Omental fat pad (tissue), 4 donors: ENCODE measurements at places on chromosomes 3 and 15. TPM values are rescaled to one million over a fixed set of nuclear protein-coding genes. Genes with fewer than 3 reads are reported as not detected.

- no peak for DNase-seq
These were observed 118.8 kb upstream of the ADPGK start for GRCh38 chr15:72902245-72902918.

DNA sequence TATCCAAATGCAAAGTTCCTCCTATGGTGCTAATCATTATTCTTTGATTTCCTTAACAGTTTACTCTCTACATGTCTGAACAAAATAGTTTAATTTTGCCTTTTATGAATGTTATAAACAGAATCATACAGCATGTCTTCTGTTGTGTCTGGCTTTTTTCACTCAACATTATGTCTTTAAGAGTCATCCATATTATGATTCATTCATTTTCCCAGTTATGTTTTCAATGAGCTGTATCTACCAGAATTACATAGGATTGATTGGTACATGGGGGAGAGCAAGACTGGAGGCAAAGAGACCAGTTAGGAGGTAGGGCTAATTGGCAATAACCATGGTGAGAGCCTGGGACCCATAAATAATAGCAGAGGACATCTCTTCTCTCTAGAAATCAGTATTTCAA is 16.6 kb upstream of the RAP2B start:
- DNase-seq: no peak

- no peak for DNase-seq
These were observed 12.5 kb downstream of the COPG1 start for GRCh38 chr3:129261894-129262293.

DNA sequence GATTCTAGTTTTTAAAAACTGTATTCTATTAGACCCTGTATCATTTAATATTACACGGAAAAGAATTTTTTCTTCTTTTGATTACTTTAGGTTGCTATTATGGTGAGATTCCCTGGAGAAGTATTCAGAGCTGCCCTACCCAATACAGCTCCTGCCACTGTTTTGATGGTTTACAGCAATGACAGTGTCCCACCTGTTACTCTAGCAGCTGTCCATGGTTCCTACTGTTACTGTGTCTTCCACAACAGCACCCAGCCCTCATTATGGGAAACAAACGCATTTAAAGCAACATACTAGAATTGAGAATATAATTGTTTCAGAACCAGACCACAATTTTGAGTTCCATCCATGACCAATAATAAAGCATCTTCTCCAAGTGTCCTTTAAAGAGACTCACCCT is 450.7 kb downstream of the SHQ1 start:
- no peak for DNase-seq

GRCh38 chr3:99699841-99700240 is 61.4 kb downstream of the COL8A1 start:
- DNase-seq: no peak

DNA sequence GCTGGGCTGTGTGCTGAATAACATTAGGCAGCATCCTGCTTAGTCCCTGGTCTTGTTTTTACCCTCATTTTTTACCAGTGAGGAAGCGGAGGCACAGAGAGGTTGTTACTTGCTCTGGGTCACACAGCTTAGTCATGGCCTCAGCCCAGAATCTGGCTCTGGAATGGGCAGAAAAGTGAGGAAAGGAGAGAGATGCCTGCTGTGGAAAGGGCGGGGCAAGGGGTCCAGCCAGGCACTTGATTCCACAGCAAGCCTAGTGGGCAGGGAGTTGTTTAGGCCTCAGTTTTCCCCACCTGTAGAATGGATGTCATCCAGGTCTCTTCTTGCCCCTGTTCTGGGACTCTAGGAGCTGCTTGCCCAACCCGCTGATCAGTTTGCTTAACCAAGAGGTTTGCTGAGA is 35.9 kb downstream of the SLC6A6 start:
- no peak for DNase-seq

GRCh38 chr3:189041482-189042090 is 130.2 kb upstream of the TPRG1 start:
- DNase-seq: no peak

- DNase-seq: no peak
These were observed 837 bp downstream of the LRRN1 start for GRCh38 chr3:3800080-3800455.

GRCh38 chr3:128338536-128339330 is 128.0 kb downstream of the DNAJB8 start:
- DNase-seq: no peak

DNA sequence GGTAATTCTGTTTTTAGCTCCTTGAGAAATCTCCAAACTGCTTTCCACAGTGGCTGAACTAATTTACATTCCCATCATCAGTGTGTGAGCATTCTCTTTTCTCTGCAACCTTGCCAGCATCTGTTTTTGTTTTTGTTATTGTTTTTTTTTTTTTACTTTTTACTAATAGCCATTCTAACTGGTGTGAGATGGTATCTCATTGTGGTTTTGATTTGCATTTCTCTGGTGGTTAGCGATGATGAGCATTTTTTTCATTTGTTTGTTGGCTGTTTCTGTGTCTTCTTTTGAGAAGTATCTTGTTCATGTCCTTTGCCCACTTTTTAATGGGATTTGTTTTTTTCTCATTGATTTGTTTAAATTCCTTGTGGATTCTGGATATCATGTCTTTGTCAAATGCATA is 129.7 kb upstream of the ABHD17C start:
- no peak for DNase-seq

DNA sequence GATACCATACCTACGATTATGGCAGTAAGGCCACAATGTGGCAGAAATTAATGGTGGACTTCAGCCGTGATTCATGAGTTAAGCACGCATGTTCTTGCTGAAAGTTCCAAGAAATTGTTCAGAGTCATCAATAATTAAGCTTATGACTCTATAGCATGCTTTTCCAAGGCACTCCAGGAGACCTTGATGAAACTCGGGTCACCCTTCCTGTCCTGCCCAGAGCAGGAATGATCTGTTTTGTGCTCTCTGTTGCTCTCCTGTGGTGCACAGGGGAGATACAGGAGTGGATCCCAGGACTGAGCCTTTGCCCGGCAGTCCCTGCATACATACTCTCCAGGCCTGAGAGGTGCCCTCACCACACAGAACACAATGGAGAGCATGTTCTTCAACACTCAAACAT is 141.6 kb upstream of the SLC2A2 start:
- no peak for DNase-seq

DNA sequence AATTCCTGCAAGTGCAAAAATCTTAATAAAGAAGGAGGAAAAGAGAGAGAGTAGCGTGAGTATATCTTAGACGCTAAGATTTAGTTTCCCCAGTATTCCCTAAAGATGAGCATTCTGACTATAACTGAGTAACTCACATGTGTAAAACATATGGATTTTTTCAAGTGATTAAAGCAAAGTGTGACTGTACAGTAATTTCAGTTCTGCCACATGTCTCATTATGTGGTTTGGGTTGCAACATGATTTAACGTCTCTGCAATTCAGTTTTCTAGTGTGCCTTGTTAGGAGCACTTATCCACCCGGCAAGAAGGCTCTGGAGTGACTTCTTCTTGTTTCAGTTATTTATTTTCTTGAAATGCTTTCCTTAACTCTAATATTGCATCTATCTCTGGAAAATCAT is 514.1 kb downstream of the ROBO1 start:
- no peak for DNase-seq

DNA sequence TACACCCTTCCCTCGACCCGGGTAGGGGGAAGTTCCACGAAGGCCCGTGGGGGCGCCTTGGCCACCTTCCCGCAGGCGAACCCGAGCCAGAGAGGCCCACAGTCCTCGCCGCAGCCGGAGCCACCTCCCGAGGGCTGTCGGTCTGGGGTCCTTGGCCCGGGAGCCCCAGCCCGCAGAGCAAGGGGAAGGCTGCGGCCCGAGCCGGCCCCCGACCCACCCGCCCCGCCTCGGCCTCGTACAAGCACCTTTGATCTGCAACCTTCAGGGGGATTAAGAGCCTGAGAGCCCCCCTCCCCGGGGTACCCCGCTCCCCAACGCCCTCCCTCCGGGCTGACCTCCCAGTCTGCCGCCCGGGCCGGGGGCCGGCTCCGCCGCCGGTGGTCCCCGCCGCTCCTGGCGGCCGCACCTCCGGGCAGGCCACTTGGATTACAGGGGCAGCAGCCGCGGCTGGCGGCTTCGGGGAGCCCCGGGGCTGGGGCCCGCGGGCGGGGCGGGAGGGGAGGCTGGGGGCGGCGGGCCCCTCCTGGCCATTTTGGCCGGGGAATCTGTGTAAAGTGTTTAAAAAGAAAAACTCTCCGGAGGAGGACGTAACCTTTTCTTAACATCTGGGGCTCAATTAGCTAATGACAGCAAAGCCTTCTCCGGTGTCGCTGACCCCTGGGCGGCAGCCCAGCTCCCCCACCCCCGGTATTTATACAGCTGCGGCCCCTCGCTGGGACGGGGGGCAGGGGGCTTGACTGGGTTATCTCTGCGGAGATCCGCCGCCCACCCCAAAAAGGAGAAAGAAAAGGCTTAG is 40.2 kb downstream of the EPHB3 start:
- DNase-seq: no peak

DNA sequence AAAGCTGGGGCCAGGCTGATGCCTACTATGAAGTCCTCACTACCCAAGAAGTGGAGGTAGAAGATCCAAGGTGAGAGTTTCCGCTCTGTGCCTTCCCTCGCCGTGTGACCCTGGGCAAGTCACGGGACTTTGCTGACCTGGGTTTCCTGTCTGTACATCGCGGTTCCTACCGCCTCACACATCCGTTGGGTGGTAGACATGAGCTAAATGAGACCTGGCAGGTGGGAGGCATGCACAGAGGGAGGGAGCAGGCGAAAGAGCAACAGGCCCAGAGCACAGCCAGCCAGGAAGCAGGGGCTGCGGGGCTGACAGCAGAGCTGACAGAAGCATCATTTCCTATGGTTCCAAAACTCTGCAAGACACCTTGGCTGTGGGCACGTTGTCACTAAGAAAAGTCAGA is 157.3 kb upstream of the BHLHE40 start:
- no peak for DNase-seq

- no peak for DNase-seq
These were observed 51.7 kb downstream of the PLS1 start for GRCh38 chr3:142647856-142648255.

GRCh38 chr15:29871401-29871800 is 49.1 kb upstream of the TJP1 start:
- no peak for DNase-seq

DNA sequence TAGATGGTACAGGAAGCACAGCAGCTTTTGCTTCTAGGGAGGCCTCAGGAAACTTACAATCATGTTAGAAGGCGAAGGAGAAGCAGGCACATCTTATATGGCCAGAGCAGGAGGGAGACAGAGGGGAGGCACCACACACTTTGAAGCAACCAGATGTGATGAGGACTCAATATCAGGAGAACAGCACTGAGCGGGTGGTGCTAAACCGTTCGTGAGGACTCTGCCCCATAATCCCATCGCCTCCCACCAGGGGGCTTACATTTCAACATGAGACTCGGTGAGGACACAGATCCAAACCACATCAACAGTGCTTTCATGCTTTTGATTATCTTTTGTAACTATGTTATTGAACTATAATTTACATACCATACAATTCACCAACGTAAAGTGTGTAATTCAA is 7.6 kb upstream of the TMEM44 start:
- no peak for DNase-seq

- no peak for DNase-seq
These were observed 93.4 kb downstream of the ZNF621 start for GRCh38 chr3:40618158-40618557.

DNA sequence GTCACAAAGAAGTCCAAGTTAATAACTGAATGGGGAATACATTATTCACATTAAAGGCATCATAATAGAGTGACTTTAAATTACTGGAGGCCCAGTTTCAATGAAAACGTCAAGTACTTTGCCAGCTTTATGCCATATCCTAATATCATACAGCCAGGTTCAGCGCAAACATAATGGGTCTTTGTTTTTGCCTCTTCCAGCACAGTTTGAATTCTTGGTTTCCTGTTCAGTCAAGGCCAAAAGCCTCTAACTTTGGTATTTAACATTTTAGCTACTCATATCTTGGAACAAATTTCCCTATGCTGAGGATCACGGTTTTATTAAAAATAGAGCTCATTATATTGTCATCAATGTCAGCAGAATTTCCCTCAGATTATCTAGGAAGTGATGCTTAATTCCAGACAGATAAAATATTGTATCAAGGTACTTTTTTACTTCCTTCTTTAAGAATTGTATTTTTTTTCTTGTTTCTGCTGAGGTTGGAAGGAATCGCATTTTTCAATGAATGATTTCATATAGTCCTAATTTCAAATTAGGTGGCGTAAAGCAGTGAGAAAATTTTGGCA is 269.2 kb downstream of the THRB start:
- no peak for DNase-seq

GRCh38 chr3:52429779-52430415 is 15.0 kb downstream of the SEMA3G start:
- peak; percentile 14 for DNase-seq

GRCh38 chr15:92810418-92811138 is 89.5 kb upstream of the CHD2 start:
- no peak for DNase-seq

DNA sequence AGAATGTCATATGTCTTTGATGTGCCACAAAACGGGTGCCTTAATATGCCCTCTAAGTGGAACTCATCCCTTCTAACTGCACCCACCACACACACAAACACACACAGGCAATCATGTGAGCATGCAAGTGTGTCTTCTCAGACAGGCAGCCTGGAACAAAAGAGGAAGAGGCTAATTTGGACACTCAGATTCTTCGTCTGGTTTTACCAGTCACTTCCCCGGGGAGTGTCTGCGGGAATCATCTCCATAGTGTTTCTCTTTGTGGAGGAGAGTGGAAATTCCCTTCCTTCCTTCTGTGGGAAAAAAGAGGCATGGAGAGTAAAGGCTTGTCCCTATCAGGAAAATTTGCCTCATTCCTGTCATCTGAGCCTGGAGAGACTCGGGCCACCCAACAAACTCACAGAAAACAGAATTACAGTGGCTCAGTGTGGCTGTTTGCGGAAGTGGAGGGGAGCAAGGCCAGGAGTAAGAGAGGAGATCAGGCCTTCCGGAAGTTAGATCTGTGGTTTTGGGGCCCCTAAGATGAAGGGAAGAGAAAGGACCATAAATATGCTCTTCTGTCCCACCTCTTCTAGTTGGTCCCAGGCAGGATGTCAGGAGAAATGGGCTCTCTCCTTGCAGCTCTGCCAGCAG is 212.6 kb upstream of the SEMA6D start:
- DNase-seq: no peak

SPATA12 gene
- total RNA-seq: not detected

COX5A gene
- total RNA-seq: 47.6 TPM

BRK1 gene
- total RNA-seq: 97.9 TPM

PLA2G4B gene
- 2.3 TPM for total RNA-seq

TTLL13 gene
- not detected for total RNA-seq

GOLGA8O gene
- not detected for total RNA-seq

MUSTN1 gene
- 2.8 TPM for total RNA-seq

EID1 gene
- 152 TPM for total RNA-seq

CD96 gene
- total RNA-seq: 4.1 TPM

BOC gene
- 43.8 TPM for total RNA-seq

SCAANT1 gene
- not detected for total RNA-seq
